ENCODE measurements at places on chromosomes 1 and 21. TPM values are rescaled to one million over a fixed set of nuclear protein-coding genes. Genes with fewer than 3 reads are reported as not detected.

ETV3L gene
- not detected for total RNA-seq

LAMB3 gene
- total RNA-seq, result 22.7 TPM

- DNase-seq, result no peak
These were observed 17.5 kb downstream of the CFAP45 start for GRCh38 chr1:159882527-159882862.

KRTAP19-8 gene
- not detected for total RNA-seq

DNA sequence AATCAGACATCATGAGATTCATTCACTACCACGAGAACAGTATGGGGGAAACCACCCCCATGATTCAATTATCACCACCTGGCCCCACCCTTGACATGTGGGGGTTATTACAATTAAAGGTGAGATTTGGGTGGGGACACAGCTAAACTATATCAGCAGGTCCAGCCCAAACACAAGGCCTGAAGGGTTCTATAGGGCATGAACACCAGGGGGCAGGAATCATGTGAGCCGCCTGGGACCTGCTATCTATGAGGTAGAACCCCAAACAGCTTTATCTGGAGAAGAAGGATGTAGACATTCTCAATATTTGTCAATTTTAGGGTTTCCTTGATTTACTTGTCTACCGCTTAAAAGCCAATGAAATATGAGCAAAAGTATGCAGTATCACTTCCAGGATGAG lies 294.9 kb upstream of the DEPDC1 start:
- DNase-seq, result no peak

DNA sequence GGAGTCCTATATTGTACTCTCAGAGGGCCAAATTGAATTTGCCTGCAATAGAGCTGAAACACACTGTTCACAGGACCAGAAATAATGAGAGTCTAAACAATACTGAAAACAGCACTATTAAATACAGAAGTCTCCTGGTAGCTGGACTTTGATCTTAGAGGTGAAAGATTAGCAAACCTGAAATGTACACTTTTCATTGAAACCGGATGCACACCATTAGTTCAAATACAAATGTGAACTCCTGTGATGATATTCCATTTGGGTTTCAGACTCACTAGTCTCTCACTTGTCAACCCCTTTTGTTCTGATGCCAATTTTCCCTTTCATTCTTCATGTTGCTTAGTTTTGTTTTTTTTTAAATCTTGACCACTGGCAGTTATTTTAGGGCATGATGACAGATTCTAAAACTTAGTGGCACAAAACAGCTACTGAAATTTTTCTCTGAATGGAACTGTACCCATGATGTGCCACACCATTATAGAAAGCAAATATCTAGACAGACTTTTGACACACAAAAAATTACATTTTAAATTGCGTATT lies 5.9 kb upstream of the TNFSF4 start:
- no peak for DNase-seq

NR0B2 gene
- not detected for total RNA-seq

IGSF5 gene
- total RNA-seq, result not detected

NTNG1 gene
- 9.1 TPM for total RNA-seq

GRCh38 chr1:16391411-16391810 lies 24.4 kb downstream of the SZRD1 start:
- no peak for DNase-seq

MAP3K7CL gene
- total RNA-seq, result 12.9 TPM

KCNK2 gene
- total RNA-seq, result 6.6 TPM

DNA sequence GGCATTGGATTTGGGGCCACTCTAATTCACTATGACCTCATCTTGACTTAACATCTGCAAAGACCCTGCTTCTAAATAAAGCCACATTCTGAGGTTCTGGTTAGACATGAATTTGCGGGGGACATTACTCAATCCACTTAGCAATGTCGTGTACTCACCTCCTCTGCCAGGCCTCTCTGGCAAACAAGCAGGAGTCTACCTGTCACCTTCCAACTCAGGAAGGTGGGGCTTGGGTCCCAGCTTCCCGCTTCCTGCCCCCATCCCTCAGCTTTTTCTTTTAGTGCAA lies 177.8 kb downstream of the PSMG1 start:
- no peak for DNase-seq

- no peak for DNase-seq
These were observed 15.9 kb downstream of the HSPA13 start for GRCh38 chr21:14366998-14367397.

GRCh38 chr1:202659541-202659940 lies 50.7 kb downstream of the SYT2 start:
- DNase-seq, result no peak

CELA3A gene
- not detected for total RNA-seq

BRDT gene
- total RNA-seq, result not detected

DNA sequence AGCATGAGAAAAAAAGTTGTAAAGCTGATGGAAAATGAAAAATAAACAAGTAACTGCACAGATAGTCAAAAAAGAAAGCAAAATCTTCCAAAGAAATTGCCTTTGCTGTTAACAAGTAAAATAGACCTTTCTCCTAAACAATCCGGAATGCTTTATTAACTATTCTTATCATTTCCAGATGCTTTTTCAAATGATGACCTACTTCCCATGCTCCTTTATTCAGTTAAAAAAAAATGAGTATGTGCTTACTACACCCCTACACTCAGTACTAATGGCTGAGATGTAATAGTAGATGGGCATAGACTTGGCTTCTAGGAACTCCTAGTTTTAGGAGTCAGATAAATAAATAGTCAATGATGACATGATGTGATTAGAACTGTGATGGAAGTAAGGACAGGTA lies 108.5 kb downstream of the NIBAN1 start:
- no peak for DNase-seq

DNA sequence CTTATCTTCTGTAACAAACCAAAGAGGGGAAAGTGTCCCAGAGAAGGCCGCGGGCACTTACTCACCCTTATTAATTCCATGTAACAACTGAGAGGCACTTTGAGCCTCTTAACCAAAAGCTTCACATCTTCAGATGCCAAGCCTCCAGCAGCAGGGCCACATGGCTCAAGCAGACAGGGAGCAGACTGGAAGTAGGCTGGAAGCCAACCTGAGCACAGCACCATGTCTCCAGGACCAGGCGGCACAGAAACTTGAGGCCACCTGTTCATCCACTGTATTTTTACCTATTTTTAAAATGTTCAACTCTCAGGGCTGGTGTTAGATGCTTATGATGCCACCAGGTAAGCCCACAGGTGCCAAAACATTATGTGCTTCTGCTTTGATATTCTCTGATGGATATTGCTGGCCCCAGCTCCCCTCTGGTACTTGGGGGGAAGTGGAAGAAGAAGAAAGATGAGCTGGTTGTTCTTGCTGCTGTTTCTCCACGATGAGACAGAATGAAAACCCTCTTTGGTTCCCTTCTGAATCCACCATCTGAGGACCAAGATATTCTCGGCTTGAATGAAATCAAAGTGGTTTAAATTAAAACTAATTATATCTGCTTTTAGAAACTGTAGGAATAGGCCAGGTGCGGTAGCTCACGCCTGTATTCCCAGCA lies 30.6 kb upstream of the SDE2 start:
- DNase-seq, result no peak

HCRTR1 gene
- not detected for total RNA-seq

- no peak for DNase-seq
These were observed 510.1 kb upstream of the CXADR start for GRCh38 chr21:17002594-17003257.

DNA sequence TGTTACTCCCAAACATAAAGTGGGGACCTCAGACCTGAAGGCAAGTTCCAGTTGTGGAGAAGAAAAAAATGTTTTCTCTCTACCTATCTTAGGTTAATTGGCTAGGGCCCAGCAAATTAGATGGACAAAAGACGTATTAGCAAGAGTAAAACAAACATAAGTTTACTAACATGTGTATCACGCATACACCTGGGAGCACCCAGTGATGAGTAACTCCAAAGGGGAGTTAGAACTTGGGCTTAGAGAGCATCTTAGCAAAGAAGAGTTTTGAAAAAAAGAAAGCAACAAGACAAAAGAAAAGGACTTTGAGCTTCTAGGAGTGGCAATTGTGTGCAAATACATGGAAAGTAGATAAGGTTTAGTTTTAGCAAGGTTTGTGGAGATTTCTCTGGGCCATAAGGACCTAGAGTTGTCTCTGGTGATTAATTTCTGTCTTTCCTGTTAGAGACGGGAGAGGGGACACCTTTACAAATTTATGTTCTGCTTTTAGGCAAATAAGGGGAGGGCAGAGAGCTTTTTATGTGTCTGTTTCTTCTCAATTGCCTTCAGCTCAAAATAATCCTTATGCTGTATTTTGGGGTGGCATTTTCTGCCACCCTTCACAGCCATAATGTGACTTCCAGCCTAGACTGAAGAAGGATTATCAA lies 76.7 kb upstream of the PTGFRN start:
- DNase-seq, result no peak

GNG12 gene
- total RNA-seq, result 97.0 TPM

DNA sequence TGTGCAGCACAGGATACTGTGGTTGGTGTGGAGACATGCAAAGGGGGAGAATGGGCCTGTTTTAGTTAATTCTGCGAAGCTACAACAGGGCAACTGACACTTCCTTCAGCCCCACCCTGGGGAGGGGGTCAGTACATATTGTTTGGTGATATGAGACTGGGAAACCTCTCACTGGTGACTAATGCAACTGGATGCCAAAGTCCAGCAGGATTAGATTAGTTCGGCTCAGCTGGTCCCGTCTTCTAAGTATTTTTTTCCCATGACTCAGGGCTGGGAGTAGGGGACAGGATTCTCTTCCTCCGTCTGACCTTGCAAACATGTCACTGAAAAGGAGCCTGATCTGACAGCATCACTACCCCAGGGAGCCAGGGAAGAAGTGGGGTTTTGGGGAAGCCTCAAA lies 43.0 kb downstream of the PLXNA2 start:
- DNase-seq, result peak; percentile 46

DNA sequence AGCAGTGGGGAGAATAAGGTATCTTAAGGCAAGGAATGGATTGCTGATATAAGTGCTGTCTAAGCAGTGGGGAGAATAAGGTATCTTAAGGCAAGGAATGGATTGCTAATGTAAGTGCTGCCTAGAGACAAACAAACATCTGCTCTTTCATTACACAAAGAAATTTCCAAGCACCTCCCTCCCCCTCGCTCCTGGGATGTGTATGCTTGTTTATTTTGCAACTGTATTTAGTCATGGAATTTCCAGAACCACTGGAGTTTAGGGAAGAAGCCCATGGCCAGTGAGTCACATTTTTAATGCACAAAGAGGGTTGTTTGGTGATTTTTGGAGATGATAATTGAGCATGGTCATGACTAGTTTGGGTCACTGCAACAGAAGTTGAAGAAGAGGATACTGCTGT lies 21.5 kb downstream of the PDPN start:
- DNase-seq, result peak; percentile 30

All from skin of body (tissue), 3 donors.